Lung (tissue), 17 donors: ENCODE measurements at places on chromosomes 7 and 10. TPM values are rescaled to one million over a fixed set of nuclear protein-coding genes. Genes with fewer than 3 reads are reported as not detected.

The BNIP3 gene
- total RNA-seq, result 38.4 TPM

The CPN1 gene
- total RNA-seq, result not detected

The RBM20 gene
- total RNA-seq, result 1.0 TPM

The SEMA3D gene
- 49.0 TPM for total RNA-seq

The GJC3 gene
- 0.31 TPM for total RNA-seq

The C10orf62 gene
- not detected for total RNA-seq

The CFAP69 gene
- 13.0 TPM for total RNA-seq

The RRP12 gene
- 12.7 TPM for total RNA-seq

DNA sequence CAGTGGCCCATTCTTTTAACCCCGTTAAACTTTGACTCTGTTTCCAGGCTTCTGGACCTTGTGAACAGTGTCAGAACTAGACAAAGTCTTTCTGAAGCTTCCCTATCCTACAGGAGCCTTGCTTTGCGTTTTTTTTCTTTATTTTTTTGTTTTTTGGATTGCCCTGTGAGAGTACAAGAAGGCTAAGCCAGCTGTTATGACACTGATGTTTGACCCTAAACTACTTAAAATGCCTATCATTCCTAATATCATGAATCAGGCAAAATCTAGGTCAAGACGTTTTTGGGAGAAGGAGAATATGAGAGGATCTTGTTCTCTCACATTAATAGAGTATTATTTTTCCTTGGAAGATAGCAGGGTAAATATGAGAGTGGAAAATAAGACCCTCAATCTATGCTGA, 79.8 kb downstream of the EPDR1 start:
- no peak overlapping the region for H3K4me3 ChIP-seq
- no peaks in the 10 kb centered on the region for H3K27me3 ChIP-seq
- H3K36me3 ChIP-seq, result no peaks in the 10 kb centered on the region
- peaks cover 9% of the 10 kb centered on the region for H3K4me1 ChIP-seq

GRCh38 chr10:91680487-91680886, 47.6 kb upstream of the PPP1R3C start:
- no peaks in the 10 kb centered on the region for H3K36me3 ChIP-seq
- H3K27ac ChIP-seq, result no peak overlapping the region
- no peaks in the 10 kb centered on the region for H3K27me3 ChIP-seq
- DNase-seq, result no peak
- H3K4me3 ChIP-seq, result no peak overlapping the region

DNA sequence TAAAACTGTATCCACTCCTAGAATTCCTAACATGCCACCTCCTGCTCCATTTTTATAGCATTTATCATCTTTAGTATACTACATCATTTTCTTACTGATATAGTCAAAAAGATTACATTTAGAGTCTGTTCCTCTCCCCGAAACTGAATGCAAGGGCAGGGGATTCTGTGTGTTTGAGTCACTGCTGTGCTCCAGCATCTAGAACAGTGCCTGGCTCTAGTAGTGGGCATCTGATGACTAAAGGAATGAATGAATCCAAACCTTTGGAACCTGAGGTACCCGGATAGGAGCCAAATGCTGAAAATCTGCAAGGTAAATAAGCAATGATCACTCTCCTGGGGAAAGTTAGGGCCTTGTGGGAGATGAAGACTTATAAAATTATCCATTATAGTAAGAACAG, 18.9 kb downstream of the GOT1 start:
- H3K4me1 ChIP-seq, result no peaks in the 10 kb centered on the region
- DNase-seq, result no peak
- H3K27ac ChIP-seq, result no peak overlapping the region
- H3K27me3 ChIP-seq, result no peaks in the 10 kb centered on the region
- H3K36me3 ChIP-seq, result peaks cover 2% of the 10 kb centered on the region
- H3K4me3 ChIP-seq, result no peak overlapping the region

DNA sequence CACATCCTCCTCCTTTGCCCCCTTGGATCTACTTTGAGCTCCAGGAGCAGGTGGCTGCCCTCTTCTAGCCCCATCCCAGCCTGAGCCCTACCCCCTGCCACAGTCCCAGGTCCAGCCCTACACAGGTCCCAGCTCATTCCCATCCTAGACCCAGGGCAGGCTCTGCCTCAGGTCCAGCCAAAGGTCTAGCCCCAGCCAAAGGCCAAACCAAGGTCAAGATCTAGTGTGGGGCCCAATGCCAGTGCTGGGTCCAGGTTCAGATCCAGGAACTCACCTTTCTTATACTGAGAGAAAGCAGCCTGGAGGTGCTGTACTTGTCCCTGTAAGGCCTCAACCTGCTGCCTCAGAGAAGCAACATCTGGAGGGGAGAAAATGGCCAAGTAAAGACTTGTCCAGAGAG, 8.5 kb downstream of the SFTPD start:
- H3K4me3 ChIP-seq, result no peak overlapping the region
- DNase-seq, result no peak
- H3K27ac ChIP-seq, result no peak overlapping the region
- peaks cover 4% of the 10 kb centered on the region for H3K36me3 ChIP-seq
- no peaks in the 10 kb centered on the region for H3K27me3 ChIP-seq
- H3K4me1 ChIP-seq, result no peaks in the 10 kb centered on the region

- H3K4me3 ChIP-seq, result no peak overlapping the region
- H3K27me3 ChIP-seq, result no peaks in the 10 kb centered on the region
- no peak overlapping the region for H3K27ac ChIP-seq
- peaks cover 5% of the 10 kb centered on the region for H3K36me3 ChIP-seq
- DNase-seq, result no peak
Measured at GRCh38 chr7:28815928-28816373, 142.2 kb downstream of the TRIL start.

DNA sequence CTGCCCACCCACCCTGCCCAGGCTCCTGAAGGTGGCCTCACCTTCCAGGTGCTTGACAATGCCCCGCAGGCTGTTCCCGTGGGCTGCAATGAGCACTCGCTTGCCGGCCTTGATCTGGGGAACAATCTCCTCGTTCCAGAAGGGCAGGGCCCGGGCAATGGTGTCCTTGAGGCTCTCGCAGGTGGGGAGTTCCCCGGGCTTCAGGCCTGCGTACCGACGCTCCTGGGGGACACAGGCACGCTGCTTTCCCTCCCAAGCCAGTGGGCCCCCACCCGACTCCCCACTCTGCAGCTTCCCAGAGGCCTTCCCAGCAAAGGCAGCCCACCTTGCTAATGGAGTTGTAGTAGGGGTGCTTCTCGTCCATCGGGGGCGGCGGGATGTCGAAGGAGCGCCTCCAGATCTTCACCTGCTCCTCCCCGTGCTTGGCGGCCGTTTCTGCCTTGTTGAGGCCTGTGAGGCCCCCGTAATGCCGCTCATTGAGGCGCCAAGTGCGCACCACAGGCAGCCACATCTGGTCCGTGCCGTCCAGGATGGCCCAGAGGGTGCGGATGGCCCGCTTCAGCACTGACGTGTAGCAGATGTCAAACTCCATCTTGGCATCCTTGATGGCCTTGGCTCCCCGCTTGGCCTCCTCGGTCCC, 456 bp downstream of the PGAM2 start:
- no peaks in the 10 kb centered on the region for H3K27me3 ChIP-seq
- H3K27ac ChIP-seq, result no peak overlapping the region
- no peaks in the 10 kb centered on the region for H3K36me3 ChIP-seq
- H3K4me3 ChIP-seq, result no peak overlapping the region
- peaks cover 11% of the 10 kb centered on the region for H3K4me1 ChIP-seq

GRCh38 chr7:100493476-100494264, 9.9 kb downstream of the NYAP1 start:
- H3K27ac ChIP-seq, result no peak overlapping the region
- no peaks in the 10 kb centered on the region for H3K27me3 ChIP-seq

- H3K4me1 ChIP-seq, result peaks cover 13% of the 10 kb centered on the region
- peak overlapping the region; percentile 96 for H3K4me3 ChIP-seq
- peak; percentile 60 for DNase-seq
- no peaks in the 10 kb centered on the region for H3K36me3 ChIP-seq
- H3K27me3 ChIP-seq, result no peaks in the 10 kb centered on the region
Measured at GRCh38 chr10:125158601-125159485, 1.5 kb downstream of the CTBP2 start.

DNA sequence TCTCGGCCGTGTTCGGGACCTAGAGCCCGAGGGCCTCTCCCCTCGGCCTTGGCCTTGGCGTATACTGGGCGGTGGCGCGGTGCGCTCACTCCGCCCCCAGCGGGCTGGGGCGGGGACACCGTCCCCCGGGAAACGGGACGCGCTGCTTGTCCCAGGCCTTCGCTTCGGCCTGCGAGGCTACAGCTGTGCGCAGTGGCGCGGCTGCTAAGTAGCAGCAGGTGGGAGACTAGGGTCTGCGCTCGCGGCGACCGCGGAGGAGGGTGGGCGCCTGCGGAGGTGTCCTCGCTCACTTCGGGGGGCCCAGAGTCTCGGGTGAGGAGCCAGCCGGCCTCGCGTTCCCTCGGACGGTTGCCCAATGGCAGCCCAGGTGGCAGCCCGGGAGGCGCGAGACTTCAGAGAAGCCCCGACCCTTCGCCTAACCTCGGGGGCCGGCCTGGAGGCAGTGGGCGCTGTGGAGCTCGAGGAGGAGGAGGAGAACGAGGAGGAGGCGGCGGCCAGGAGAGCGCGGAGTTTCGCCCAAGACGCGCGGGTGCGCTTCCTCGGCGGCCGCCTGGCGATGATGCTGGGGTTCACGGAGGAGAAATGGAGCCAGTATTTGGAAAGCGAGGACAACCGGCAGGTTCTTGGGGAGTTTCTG, at the start of gene DNAH11:
DNAH11 (plus strand) TSS at position 149 of the 637 bp plus-strand sequence; CDS start at position 356, 207 bp downstream.
- H3K27me3 ChIP-seq, result peaks cover 67% of the 10 kb centered on the region
- no peaks in the 10 kb centered on the region for H3K36me3 ChIP-seq
- no peaks in the 10 kb centered on the region for H3K4me1 ChIP-seq
- peak within 1 kb of the TSS; percentile 27 for H3K4me3 ChIP-seq
- DNase-seq, result peak; percentile 34

DNA sequence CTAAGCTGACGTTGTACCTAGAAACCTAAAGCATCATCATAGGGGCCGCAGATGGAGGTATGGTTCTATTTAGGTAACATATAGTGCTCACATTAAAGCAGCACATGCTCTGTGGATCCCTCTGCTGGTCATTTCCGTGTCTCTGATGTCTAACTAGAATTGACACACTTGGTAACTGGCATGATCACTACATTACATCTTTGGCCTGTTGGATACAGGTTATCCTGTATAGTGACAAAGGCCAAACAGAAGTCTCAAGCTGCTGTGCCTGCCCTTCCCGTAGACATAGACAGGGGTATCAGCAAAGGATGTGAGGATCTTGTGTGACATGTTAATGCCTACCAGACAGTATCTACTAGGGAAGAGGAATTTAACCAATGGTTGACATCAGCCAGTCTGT, 51.2 kb downstream of the KIF5B start:
- H3K4me3 ChIP-seq, result no peak overlapping the region
- no peak overlapping the region for H3K27ac ChIP-seq
- peak; percentile 25 for DNase-seq
- peaks cover 5% of the 10 kb centered on the region for H3K36me3 ChIP-seq
- no peaks in the 10 kb centered on the region for H3K4me1 ChIP-seq

GRCh38 chr10:117237401-117237991, 3.4 kb upstream of the SLC18A2 start:
- H3K27me3 ChIP-seq, result peaks cover 24% of the 10 kb centered on the region
- no peak overlapping the region for H3K4me3 ChIP-seq
- H3K4me1 ChIP-seq, result no peaks in the 10 kb centered on the region
- DNase-seq, result no peak

DNA sequence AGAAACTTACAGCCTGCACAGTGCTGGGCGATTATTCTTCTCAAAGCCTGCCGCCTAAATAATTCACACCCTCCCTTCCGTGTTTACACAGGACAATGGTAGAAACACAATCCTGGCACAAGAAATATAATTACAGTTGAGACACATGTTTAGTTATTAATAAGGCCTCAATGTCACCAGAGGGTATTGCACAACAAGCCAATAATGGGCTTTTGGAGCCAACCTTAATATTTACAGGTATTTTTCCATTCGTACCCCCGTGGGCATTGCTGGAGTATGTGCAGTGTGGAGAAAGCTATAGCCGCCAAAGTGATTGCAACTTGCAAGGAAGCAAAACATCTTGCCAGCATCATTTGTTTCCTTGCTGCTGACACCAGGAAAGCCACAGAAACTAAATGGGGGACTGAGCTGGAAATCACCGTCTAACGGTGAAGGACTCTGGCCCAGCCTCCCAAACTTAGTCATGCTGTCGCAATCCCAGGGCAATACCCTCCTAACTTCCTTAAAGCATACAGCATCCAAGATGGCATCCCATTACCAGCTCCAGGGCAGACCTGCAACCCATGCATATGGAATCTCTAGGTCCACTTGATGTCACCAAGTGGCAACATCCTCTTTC, 8.6 kb downstream of the CALN1 start:
- H3K4me1 ChIP-seq, result no peaks in the 10 kb centered on the region
- peaks cover 2% of the 10 kb centered on the region for H3K27me3 ChIP-seq
- no peaks in the 10 kb centered on the region for H3K36me3 ChIP-seq
- no peak overlapping the region for H3K27ac ChIP-seq
- no peak overlapping the region for H3K4me3 ChIP-seq
- DNase-seq, result no peak

DNA sequence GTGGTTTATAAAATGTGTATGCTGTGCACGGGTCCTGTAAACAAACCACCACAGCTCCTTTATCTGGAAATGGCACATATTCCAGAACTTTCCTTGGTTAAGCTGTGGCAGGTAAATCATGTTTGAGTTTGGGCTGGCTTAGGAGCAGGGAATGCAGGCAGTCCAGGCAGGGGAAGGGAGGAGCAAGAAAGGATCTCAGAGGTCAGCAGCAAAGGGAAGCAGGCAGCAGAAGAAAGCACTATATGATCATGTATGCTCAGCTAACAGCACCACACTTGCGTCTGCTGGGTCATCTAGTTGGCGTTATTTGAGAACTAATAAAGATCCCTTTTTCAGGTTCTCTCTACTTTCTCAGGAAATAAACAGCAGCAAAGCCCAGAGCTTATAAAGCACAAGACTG, 7.8 kb downstream of the ICA1 start:
- no peaks in the 10 kb centered on the region for H3K36me3 ChIP-seq
- no peak for DNase-seq
- no peak overlapping the region for H3K27ac ChIP-seq
- H3K4me3 ChIP-seq, result no peak overlapping the region
- no peaks in the 10 kb centered on the region for H3K4me1 ChIP-seq

DNA sequence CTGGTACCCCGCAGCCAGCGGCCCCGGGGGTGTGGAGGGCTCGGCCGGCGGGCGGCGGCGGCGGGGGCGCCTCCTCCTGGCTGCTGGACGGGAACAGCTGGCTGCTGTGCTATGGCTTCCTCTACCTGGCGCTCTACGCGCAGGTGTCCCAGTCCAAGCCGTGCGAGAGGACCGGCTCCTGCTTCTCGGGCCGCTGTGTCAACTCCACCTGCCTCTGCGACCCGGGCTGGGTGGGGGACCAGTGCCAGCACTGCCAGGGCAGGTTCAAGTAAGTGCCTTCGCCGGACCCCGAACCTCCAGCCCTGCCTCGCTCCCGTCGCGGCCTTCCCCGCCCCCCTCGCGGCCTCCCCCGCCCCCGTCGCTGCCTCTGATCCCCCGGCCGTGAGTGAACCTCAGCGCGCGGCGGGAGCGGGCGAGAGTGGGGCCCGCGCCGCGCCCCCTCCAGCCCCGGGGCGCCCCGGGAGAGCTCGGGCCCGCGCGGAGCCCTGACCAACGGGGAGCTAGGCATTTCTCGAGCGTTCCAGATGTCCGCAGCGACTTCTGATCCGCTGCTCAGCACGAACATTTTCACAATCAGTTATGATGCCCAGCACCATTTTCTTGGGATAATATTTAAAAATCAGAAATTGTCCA, 727 bp downstream of the ATRNL1 start:
- H3K36me3 ChIP-seq, result no peaks in the 10 kb centered on the region
- peaks cover 6% of the 10 kb centered on the region for H3K4me1 ChIP-seq
